BE2C (cell line): ENCODE measurements at places on chromosomes 12 and 14.

GRCh38 chr14:99248761-99249171 lies 23.2 kb downstream of the BCL11B start:
- DNase-seq: no peak

DNA sequence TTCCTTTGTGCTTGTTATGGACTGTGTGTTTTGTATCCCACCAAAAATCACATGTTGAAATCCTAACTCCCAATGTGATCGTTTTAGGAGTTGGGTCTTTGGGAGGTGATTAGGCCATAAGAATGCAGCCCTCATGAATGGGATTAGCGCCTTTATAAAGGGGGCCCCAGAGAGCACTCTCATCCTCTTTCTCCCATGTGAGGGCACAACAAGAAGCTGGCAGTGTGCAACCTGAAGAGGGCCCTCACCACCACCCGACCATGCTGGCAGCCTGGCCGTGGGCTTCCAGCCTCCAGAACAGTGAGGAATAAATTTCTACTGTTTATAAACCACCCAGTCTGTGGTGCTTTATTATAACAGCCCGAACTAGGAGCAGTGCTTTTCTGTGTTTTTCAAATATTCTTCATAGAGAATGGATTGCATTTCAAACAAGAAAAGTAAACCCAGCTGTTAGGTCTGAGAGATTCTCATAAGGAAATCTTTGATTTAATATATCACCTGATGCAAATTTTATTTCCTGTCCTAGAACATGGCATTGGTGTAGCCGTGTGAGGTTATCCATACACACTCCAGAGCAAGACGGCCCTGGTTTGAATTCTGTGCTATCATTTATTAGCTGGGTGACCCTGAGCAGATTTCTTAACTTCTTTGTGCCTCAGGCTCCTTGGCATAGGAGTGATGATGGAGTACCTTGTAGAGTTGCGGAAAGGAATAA lies 27.8 kb downstream of the HSPB8 start:
- DNase-seq: no peak

DNA sequence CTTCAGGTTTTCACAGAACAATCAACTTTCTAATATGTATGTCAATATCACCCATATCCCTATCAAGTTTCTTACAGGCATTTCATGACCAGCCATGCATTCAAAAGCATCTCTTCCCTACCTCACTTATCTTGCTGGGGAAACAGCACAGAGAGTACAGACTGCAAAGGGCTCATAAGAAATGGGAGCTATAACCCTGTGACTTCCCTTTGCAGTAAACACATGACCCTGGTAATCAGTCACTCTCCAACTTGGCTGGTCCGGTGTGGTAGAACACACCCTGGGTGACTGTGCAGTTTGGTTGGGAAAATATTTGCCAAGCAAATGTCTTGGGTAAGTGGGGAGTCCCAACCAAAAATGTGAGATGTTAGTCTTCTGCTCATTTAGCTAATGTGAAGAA lies 49.4 kb upstream of the TMCC3 start:
- no peak for DNase-seq

GRCh38 chr12:124804011-124804621 lies 59.5 kb downstream of the SCARB1 start:
- peak; percentile 65 for DNase-seq

- DNase-seq: no peak
Measured at GRCh38 chr12:65086236-65086635, 34.9 kb downstream of the WIF1 start.

GRCh38 chr14:99793213-99794150 lies at the start of gene EML1:
Gene EML1 (plus strand): TSS chr14:99793413. CDS start chr14:99793477, 64 bp downstream.
- peak; percentile 94 for DNase-seq

- DNase-seq: peak; percentile 49
Measured at GRCh38 chr12:101969-102878, 35.7 kb downstream of the IQSEC3 start.
